ENCODE measurements at places on chromosomes 5 and 9.
A peak's percentile ranks its signal among the peaks of the same experiment; 100 is the strongest.

GRCh38 chr5:175696139-175696854 is 38.4 kb downstream of the HRH2 start:
- DNase-seq: peak; percentile 63

- DNase-seq: no peak
Measured at GRCh38 chr5:27450607-27451006, 412.2 kb upstream of the CDH9 start.

DNA sequence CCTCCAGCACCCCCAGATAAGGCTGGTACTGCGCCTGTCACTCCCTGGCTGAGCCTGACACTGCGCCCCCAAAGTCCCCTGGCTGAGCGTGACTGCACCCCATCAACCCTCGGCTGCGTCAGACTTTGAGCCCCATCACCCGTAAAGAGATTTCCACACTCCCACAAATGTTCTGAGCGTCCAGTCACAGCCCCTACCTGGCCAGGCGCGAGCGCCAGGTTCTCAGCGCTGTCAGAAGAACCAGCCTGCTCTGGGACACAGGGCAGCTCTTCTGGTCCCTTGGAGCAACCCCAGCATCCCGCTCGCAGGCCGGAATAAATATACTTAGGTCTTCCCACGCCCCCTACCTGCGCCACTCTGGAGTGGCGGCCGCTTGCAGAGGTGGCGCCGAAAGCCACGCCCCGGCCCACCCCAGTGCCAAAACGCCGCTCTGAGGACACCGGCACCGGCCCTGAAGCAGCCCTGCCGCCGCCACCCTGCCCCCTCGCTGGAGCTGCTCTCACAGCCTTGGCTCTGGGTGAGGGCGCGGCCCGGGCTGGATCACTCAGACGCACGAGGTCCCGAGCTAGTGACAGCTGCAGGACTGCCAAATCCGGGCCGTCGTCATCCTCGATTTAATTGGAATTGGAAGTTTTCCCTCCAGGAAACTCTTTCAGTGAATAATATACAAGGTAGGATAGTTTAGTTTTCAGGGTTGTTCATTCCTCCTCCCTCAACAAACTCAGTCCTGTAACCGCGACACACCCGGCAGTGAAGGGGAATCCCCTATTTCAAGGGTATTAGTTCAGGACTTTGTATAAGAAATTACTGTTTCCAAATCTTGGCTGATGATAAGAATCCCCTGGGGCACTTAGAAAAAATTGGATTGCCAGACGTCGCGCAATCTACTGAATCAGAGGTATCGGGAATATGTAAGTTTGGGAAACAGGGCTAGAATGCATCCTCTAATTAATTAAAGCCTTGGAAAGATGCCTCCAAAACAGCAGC is 1.2 kb upstream of the CEMIP2 start:
- no peak for DNase-seq

DNA sequence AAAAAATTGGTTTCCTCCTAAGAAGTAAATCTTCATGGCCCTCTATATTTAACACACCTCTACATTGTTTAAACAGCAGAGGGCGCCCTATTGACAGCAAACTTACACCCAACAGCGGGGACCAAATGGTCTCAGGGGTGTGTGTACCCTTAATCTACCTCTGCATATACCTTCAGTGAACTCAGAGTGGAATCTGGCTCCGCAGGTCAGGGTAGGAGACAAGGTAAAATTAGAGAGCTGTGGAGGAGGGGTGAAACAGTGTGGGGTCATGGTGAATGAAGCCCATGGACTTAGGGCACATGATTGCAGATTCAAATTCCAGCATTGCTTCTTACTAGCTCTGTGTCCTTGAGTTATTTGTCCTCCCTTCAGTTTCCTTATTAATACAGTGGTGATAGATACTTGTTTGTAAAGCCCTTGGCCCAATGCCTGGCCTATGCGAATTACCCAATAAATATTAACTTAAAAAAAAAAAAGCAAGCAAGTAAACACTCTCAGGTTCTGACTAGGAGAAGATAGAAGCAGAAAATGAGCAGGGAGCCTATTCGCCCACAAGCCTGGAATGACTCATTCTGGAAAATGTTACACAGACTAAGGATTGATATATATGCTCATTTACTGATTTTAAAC is 122.9 kb downstream of the CAVIN4 start:
- no peak for DNase-seq

GRCh38 chr5:40945111-40945510 is 35.8 kb downstream of the C7 start:
- no peak for DNase-seq

GRCh38 chr9:81499021-81499454 is 190.3 kb downstream of the TLE1 start:
- no peak for DNase-seq

GRCh38 chr9:122307925-122308324 is 43.2 kb downstream of the MRRF start:
- no peak for DNase-seq

- DNase-seq: no peak
Measured at GRCh38 chr5:90590-91547, 1.1 kb upstream of the PLEKHG4B start.

DNA sequence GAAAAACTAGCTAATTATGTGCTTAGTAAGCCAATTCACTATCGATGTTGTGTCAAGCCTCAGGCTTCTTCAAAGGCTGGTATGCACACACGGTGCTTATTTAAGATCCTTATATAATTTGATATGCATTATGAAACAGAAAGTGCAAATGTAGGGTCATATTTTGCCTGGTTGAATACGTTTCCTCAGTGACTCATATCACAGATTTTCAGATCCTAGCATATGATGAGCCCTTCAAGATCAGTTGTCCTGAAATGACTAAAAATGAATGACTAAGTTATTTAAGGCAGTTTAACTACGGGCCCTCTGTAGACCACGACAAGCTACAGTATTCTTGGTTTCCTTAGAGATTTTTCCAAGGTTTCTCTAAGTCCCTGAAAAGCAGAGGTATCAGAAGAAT is 778.3 kb downstream of the PRELID2 start:
- DNase-seq: no peak

DNA sequence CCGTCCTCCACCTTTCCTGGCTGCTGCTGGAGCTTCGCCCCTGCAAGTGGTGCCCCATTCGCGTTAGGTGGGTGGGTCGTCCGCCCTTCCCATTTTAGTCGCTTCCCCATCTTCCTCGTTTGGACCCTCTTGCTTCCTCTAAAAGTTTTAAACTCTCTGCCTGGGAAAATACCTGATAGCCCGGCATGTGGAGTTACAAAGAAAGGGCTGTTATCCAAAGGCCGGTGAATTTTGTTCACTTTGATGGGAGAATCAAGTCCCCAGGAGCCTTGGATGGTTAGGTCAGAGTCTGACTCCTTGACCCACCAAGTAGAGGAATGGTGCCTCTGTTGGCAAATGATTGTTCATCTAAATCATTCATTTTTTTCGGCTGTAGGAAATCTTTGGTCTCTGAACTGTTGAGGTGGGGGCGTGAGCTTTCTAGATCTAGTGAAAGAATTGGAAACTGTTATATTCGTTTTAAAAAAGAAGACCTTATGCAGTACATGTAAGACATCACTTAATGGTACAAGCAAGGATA is 29.5 kb upstream of the APC start:
- DNase-seq: no peak

DNA sequence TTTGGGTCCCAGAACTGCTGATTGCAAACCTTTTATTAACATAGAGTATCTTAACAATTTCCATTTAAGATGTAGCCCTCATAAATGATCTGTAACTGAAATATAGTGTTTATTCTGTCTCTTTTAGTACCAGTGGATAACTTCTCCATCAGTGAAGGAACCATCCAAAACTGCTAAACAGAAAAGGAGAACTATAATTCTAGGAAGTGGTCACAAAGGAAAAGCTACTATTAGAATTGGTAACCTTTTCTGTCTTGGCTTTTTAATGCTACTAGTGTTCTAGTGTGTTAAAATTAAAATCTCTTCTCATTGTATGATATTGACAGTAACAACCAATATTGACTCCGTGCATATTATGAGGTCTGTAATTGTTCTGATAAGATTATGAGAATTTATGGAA is 12.8 kb downstream of the CEP78 start:
- DNase-seq: no peak

DNA sequence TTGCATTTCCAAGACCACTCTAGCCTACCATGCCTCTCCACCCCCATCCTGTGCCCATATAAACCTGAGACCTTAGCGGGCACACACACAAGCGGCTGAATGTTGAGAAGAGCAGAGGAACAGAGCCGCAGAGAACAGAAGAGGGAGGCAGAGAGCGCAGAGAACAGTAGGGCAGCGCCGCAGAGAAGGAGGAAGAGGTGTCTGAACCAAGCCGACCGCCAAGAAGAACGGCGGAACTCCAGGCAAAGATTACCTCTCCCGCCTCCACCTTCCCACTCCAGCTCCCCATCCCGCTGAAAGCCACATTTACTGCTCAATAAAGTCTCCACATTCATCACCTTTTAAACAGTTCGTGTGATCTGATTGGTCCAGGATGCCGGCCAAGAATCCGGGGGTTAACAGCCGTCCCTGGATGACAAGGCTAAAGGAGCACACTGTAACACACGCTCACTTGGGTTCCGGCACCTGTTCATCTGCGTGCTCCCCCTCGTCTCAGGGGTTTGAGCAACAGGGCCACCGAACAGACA is 33.2 kb downstream of the GRIN3A start:
- DNase-seq: no peak

DNA sequence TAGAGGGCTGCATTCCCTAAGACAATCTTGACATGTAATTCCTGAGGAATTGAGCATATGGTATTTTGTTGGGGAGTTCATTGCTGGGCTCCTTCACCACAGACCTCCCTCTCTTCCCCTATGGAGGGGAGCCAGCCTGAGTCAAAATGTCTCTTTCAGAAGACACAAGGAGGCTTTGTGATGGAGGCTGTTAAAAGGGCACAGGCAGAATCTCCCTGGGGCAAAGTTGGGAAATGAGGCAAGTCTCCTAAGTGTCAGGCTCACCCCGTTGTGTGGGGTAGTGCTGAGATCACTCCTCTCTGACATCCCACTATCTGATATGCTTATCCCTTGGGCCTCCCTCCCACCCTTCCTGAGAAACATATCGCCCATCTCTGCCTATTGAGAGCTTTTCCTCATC is 30.6 kb downstream of the GFRA3 start:
- no peak for DNase-seq

DNA sequence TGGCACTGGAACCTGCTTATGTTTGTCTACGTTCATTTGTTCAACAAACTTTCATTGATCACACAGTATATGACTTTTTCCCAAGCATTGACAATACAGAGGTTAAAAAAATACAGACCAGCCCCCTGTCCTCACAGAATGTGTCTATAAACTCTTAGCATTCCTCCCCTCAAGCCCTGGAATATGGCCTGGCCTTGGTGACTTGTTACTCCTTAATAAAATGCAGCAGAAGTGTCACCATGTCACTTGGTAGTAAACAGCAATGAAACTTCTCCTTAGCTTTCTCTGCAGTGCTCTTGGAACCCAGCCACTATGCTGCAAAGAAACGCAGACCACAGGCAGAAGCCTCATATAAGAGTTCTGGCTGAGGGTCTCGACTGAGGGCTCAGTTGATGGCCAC is 19.1 kb upstream of the SLC1A3 start:
- DNase-seq: no peak

- DNase-seq: no peak
Measured at GRCh38 chr9:26856413-26857032, 36.1 kb downstream of the CAAP1 start.

All from stimulated activated CD4-positive, alpha-beta T cell treated with anti-CD3 and anti-CD28 coated beads, TNF-alpha, amount 100 ng/mL, for 24 hours (primary cell).